ENCODE measurements at places on chromosomes 11 and 22.

GRCh38 chr11:87954476-87954875 lies 220.8 kb downstream of the RAB38 start:
- no peak for DNase-seq

- no peak for DNase-seq
Measured at GRCh38 chr11:27968461-27968860, 139.5 kb downstream of the KIF18A start.

DNA sequence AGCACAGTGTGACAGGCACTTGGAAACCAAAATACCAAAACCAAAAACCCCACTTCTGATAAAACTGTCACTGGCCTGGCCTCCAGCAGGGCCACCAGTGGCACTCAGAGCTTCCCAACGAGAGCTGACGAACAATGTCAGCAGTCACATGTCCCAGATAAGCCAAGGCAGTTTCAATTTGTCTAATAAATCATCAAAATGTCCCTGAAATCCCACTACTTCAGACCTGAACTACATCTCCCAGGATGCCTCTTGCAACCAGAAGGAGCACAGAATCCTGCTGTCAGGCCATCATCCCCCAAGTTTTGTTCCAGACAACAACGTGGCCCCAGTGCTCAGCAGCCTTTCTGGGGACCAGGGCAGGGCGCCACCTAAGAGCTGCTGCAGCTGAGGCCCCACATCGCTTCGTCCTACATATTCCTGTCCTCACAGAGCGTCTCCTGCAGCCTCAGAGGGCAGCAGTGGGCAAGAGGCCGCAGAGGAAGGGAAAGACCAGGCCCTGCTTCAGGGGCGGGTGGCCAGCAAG lies 25.1 kb downstream of the LRFN4 start:
- DNase-seq: no peak

DNA sequence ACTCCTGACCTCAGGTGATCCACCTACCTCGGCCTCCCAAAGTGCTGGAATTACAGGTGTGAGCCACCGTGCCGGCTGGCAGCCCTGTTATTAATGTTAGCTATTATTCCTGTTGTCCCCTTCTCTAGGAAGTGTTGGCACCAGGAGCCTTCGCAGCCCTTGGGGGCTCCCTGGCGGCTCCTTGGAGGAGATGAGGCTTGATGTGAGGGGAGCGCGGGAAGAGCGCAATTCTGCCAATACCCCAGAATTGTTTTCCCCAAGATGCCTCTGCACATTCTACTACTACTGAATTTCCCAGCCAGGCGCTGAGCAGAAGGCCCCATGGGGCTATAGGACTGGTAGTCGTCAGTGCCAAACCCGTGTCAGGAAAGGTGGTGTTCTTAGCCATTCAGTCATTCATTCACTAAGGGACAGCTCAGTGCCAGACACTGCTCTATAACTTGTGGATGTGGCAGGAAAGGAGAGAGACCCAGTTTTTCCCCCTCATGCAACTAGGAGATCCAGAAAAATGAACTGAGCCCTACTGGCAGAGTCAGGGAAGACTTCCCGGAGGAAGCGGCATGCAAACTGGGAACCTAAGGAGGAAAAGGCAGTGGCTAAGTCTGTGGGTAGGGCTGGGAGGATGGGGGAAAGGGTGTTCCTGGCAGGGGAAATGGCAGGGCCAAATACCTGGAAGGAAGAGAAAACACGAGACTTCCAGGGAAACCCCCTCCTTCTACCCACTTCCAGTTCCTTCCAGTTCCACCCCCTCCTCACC lies 3.5 kb downstream of the FBLN1 start:
- no peak for DNase-seq

DNA sequence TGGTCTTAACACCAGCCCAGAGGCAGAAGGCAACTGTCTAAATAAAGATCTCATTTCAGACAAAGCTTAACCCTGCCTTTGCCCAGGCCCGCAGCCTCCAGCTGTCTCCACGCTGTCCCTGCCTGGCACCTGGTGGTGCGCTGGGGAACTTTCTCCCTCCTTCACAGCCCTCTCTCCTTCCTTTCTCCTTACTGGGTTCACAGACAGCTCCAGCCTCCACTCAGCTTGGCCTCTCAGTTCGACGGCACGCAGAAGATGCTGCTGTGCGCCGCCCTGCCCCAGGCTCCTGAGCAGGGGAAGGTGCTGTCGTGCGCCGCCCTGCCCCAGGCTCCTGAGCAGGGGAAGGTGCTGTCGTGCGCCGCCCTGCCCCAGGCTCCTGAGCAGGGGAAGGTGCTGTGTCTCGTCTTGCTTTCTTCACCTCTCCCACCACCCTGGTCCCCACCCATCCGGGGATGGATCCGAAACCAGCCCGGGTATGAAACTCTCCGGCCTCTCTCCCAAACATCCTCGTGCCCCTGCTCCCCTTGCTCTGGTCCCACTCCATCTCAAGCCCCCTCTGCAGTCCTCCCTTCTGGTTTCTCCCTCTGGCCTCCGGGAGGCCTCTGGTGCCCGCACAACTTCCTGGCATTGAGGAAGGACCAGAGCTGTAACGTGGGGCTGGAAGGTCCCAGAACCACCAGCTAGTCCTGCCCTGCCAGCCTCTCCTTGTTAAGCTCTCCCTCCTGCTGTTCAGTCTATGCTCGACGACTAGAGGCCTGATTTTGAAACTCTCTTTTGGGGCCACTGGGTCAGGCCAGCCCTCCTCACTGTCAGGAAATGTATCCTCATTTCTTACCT lies 22.9 kb upstream of the JAM3 start:
- DNase-seq: no peak

- no peak for DNase-seq
Measured at GRCh38 chr11:5923794-5924193, 18.3 kb upstream of the OR56A3 start.

DNA sequence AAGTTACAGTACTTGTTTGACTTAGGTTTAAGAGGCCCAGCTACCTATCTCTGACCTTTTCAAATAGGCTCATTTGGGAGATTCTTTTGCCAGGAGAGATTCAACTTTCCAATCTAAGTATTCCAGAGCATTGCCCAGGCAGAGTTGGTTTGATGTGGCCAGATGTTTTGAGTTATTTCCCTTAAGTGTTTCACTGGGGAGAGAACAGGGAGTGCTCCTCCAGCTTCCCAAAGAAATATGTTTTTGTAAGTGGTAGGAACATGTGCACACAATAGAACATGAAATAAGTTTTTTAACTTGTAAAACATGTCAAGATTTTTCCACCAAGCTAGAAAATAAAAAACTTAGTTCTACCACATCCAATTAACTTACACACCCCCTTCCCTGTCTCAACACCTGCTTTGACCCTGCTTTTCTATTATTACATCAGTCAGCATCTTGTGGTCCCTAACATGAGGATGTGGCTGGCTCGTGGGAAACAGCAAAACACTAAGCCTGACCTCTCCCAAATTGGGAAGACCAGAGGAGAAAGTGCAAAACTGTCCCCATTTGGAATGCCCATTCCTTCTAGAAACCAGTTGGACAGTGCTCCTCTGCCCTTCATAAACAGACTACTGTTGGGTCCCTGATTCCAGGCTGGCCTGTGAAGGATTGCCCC lies 70.4 kb upstream of the RASSF10 start:
- no peak for DNase-seq

DNA sequence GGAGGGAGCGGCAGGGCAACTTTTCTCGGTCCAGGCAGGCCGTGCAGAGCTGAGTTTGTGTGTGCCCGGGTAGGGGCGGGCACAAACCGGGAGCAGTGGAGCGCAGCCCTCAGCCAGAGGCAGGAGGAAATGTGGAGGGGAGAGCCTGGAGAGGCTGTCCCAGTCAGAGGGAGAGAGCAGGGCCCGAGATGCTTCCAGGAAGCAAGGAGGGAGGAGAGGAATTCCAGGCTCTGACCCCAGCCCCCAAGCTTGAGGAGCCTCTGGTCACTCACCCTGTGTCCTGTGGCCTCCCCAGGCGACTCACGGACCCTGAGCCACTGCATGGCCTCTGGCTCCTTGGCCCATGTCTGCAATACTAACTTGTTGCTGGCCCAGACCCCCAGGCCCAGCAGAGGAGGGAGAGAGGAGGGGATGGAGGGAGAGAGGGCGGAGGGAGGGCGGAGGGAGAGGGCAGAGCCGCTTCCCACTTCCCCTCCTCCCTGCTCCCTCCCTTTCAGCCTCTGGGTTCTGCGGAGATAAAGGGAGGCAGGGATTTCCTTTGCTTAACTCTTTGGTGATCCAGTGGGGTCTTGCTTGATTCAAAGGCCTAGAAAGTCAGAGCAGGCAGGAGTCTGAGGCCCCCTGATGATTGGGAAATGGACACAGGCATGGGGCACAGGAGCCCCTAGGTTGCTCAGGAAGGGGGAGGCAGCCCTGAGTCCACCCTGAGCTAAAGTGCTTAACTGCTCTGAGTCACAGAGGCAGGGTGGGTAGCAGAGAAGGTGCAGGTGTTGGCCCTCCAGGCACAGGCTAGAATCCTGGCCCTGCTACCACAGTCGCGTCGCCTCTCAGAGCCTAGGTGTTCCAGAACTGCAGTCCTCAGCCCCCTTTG lies at the start of gene C1QTNF6:
TSS of gene C1QTNF6 (minus strand) at position 357 of the 871 bp plus-strand sequence. CDS start at position 323, 34 bp downstream.
- no peak for DNase-seq

DNA sequence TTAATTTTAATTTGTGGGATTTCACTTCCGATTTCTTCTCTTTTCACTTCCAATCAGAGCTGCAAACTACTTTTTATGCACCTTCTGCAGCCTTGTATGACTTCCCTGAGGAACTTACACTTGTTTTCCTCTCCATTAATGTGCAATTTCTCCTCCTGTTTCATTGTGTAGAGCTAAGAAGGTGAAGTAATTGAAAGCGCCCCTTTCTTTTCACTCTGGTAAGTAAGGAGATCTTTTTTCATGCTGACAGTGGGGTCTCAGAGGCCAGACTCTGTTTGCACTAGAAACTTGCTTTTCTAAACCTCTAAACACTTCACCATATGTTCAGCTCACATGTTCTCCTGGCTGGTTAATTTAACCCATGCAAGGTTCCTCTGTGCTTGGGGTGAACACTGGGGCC lies 117.0 kb downstream of the FANCF start:
- no peak for DNase-seq

GRCh38 chr11:10351765-10352641 lies 47.1 kb downstream of the ADM start:
- DNase-seq: no peak

DNA sequence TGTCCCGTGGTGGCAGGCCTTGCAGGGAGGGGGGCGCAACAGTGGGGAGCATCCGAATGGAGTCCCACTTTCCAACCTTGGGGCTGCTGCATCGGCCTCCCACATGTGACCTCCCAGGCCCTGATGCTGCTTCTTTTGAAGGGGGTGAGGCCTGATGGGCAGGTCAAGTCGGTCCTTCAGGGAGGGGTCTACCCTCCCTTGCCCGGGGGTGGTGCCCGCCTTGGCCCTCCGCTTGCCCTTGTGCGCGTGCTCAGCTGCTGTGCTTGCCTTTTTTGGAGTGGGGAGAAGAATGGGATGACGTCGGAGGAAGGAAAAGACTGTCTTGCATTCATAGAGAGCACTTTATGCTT lies 66.9 kb downstream of the PRDM11 start:
- DNase-seq: no peak

All from stimulated activated CD4-positive, alpha-beta T cell treated with anti-CD3 and anti-CD28 coated beads, Interleukin-15, amount 100 ng/mL, for 24 hours (primary cell).